Thyroid gland (tissue), 4 donors: ENCODE measurements at places on chromosomes 11 and 22. TPM values are rescaled to one million over a fixed set of nuclear protein-coding genes. Genes with fewer than 3 reads are reported as not detected.

The C22orf42 gene
- total RNA-seq, result not detected

The OR56A1 gene
- total RNA-seq, result not detected

The C11orf87 gene
- total RNA-seq, result not detected

DNA sequence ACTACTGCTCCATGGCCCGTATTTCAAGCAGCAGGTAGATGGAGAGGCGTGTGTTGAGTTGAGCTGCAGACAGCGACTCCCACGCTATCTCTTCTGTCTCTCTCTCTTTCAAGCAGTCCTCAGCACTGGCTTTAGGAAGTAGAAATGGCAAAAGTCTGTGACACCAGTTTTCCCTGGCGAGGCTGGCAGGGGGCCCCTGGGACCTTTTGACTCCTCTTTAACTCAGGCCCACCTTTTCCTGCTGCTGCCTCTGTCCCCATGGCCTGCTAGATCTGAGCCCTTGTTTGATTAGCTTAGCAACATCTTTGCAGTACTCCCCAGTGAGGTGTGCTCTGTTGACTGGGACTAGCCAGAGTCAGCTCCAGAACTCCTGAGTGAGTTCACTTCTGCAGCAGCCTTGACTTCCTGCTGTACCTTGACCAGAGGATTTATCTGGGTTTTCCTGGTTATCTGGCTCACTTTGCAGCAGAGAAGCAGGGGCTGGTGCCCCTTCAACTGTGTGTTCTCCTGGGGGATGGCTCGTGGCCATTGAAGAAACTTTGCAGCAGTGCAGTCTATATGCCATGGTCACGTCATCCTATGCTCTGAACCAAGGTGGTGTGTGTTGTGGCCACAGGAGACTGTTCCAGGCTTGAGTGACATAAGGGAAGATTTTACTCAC, 183.9 kb downstream of the DBX1 start:
- H3K27ac ChIP-seq, result no peak overlapping the region
- no peak overlapping the region for H3K4me3 ChIP-seq
- H3K4me1 ChIP-seq, result peaks cover 31% of the 10 kb centered on the region
- no peak for DNase-seq
- H3K36me3 ChIP-seq, result no peaks in the 10 kb centered on the region
- H3K27me3 ChIP-seq, result no peaks in the 10 kb centered on the region

DNA sequence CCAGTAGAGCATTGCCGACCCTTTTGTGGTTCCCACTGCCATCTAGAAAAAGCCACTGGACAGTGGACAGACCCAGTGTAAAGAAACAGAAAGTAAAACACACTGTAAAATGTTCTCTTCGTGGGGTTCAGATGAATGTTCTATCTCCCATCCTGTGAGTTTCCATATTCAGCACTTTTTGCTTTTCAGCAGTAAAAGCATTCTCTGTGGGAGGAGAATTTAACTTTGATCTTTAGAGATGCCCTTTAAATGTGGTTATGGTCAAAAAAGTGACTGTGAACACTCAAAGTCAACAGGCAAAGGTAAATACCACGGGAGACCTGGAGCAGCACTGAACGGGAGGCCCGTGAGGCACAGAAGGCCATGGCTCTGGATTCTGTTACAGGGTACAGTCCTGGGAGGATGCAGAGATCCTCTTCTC, 53.9 kb downstream of the FLI1 start:
- no peaks in the 10 kb centered on the region for H3K4me1 ChIP-seq
- no peaks in the 10 kb centered on the region for H3K27me3 ChIP-seq
- no peak overlapping the region for H3K4me3 ChIP-seq
- no peaks in the 10 kb centered on the region for H3K36me3 ChIP-seq
- H3K27ac ChIP-seq, result no peak overlapping the region
- DNase-seq, result no peak

DNA sequence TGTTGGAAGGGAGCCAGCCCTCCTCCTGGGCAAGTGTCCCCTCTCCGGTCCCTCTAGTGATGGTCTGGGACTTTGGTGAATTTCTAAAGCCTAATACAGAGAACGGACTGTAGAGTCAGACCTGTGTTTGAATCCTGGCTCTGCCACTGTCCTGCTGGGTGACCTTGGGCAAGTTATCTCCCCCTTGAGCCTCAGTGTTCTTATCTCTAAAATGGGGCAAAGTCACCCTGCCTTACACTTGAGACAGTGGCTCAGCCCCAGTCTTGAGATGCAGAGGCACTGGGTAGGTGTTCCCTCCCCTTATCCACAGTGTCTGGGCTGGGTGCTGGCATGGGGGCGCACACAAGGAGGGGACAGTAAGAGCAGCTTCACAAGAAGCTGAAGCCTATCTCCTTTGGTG, 20.9 kb downstream of the DGAT2 start:
- no peak overlapping the region for H3K27ac ChIP-seq
- no peak for DNase-seq
- H3K27me3 ChIP-seq, result no peaks in the 10 kb centered on the region
- H3K4me1 ChIP-seq, result no peaks in the 10 kb centered on the region
- H3K4me3 ChIP-seq, result no peak overlapping the region
- no peaks in the 10 kb centered on the region for H3K36me3 ChIP-seq

DNA sequence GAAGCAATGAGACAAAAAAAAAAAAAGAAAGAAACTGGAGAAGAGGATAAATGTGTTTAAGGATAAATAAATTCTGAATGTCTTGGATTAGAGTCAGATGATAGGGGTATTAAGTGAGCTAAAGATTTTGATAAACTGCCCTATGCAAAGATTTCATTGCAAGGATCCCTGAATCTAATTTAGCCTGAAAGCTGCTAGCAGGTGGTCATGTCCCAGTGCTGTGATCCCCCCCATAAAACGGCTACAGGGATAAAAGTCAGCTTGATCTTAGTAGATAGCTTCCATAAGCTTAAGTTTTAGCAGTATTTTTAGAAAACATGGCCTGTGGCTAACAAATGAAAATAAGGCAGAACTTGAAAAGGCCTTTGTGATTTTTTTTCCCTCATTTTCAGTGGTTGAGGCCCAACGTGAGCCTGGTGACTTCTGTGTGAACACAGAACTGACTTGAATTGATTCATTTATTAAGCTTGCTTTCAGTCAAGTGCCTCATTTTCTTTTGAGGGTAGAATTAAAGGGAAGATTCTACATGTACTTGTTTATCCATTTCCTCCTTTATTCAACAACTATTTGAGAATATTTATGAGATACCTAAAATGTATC, 44.5 kb downstream of the CD44 start:
- peaks cover 6% of the 10 kb centered on the region for H3K36me3 ChIP-seq
- no peak overlapping the region for H3K27ac ChIP-seq
- H3K4me1 ChIP-seq, result peaks cover 10% of the 10 kb centered on the region
- H3K27me3 ChIP-seq, result no peaks in the 10 kb centered on the region
- no peak for DNase-seq

- DNase-seq, result no peak
- no peak overlapping the region for H3K4me3 ChIP-seq
- H3K36me3 ChIP-seq, result no peaks in the 10 kb centered on the region
Observed at GRCh38 chr11:129974237-129974636, 28.4 kb downstream of the PRDM10 start.

GRCh38 chr11:110478410-110478809, 48.7 kb downstream of the FDX1 start:
- H3K27me3 ChIP-seq, result no peaks in the 10 kb centered on the region
- H3K36me3 ChIP-seq, result no peaks in the 10 kb centered on the region
- H3K27ac ChIP-seq, result no peak overlapping the region
- peak; percentile 7 for DNase-seq
- no peaks in the 10 kb centered on the region for H3K4me1 ChIP-seq

DNA sequence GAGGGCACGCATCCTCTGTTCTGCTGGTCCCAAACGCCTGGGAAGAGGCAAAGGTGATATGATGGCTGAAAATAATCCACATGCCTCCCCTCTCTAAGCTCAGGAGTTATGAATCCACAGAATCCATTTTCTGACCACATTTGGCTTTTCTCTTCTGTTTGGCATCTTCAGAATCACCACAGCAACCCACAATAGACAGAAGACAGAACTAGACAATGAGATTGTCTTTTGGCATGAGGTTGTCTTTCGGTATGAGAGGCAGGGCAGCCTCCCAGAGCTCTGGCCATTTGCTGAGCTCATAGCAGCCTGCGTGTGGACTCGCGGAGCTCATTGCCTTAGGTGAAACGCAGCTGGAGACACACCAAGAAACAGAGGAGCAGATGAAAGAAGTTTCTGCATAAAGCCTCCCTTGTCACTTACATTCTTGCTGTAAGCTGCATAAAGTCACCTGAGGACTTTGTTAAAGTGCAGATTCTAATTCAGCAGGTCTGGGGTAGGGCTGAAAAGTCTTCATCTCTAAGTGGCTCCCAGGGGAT, 868.0 kb downstream of the NTM start:
- no peaks in the 10 kb centered on the region for H3K4me1 ChIP-seq
- no peaks in the 10 kb centered on the region for H3K27me3 ChIP-seq
- no peak overlapping the region for H3K4me3 ChIP-seq
- H3K36me3 ChIP-seq, result no peaks in the 10 kb centered on the region
- no peak for DNase-seq

DNA sequence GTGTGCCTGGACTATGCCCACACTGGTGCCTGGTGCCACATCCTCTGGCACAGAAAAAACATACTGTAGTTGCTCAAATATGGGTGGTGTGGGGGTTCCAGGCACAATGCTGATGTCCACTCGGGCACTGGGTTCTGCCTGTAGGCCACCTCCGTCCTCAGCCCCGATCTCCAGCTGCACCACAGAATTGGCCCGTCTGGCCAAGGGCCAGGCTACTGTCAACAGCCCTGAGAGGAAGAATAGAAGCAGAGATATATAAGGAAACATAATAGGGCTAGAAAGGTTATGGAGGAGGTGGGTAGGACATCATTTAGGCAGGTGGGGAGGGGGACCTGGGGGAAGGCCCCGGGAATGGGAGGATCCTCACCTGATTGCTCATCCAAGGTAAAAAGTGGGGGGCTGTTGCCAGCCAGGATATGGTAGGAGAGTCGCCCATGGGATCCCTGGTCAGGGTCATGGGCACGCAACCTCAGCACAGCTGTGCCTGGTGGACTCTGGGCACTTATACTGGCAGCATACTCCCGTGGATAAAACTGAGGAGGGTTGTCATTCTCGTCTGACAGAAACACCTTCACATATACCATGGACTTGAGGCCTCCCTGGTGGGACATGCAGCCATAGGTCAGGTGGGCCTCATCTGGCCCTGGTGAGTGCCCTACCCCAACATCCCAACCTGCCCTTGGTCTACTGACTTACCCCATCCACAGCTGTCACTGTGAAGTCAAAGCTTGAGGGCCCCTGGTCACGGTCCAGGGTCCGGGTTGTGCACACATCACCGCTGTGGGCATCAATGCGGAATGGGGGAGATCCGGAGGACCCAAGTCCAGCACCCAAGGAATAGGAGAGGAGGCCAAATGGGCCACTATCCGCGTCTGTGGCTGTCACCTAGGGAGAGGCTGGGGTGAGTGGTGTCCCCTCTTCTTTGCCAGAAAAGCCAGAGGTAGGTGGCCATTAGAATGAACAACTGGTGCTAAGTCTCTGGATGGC, 14.5 kb upstream of the TPP1 start:
- no peak for DNase-seq
- no peaks in the 10 kb centered on the region for H3K36me3 ChIP-seq
- peaks cover 41% of the 10 kb centered on the region for H3K4me1 ChIP-seq
- no peaks in the 10 kb centered on the region for H3K27me3 ChIP-seq
- H3K4me3 ChIP-seq, result no peak overlapping the region

GRCh38 chr22:40651057-40651456, 14.5 kb upstream of the MRTFA start:
- H3K4me3 ChIP-seq, result no peak overlapping the region
- no peak for DNase-seq
- no peaks in the 10 kb centered on the region for H3K27me3 ChIP-seq
- no peaks in the 10 kb centered on the region for H3K36me3 ChIP-seq
- peaks cover 17% of the 10 kb centered on the region for H3K4me1 ChIP-seq
- peak overlapping the region; percentile 89 for H3K27ac ChIP-seq

- peaks cover 65% of the 10 kb centered on the region for H3K4me1 ChIP-seq
- H3K4me3 ChIP-seq, result no peak overlapping the region
- no peak for DNase-seq
Observed at GRCh38 chr22:31250740-31251600, 38.9 kb downstream of the LIMK2 start.

GRCh38 chr11:59859673-59860072, 6.6 kb downstream of the TCN1 start:
- no peak overlapping the region for H3K27ac ChIP-seq
- no peaks in the 10 kb centered on the region for H3K27me3 ChIP-seq

DNA sequence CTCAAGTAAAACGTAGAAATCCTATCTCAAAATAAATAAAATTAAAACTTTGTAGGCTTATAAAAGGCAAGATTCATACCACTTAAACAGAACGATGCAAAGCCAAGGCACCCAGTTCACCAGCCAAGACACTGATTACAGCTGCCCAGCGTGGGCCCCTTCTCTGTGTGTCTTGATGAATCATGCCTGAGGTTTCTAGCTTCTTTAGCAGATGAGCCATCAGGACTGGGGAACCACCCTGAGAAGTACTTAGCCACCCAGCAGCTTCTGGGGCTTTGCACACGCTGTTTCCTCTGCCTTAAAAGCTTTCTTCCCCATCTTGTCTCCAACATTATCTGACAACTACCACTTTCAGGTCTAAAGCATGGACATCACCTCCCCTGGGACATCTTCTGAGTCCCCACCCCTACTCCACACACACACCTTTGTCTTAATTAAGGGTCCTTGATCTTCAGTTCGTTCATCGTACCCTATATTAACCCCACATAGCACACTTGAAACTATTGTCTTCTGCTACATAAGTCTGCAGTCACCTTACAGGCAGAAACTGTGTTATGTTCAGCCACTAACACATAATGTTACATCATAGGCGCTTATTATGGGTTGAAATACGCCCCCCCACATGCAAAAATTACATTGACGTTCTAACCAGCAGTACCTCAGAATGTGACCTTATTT, 8.7 kb upstream of the LAYN start:
- no peaks in the 10 kb centered on the region for H3K4me1 ChIP-seq
- no peak for DNase-seq
- H3K27me3 ChIP-seq, result no peaks in the 10 kb centered on the region
- no peaks in the 10 kb centered on the region for H3K36me3 ChIP-seq
- no peak overlapping the region for H3K27ac ChIP-seq

GRCh38 chr11:100445231-100445735, 241.8 kb upstream of the ARHGAP42 start:
- no peaks in the 10 kb centered on the region for H3K36me3 ChIP-seq
- DNase-seq, result peak; percentile 62
- H3K27ac ChIP-seq, result peak overlapping the region; percentile 77
- peaks cover 10% of the 10 kb centered on the region for H3K4me1 ChIP-seq

- no peaks in the 10 kb centered on the region for H3K4me1 ChIP-seq
- no peaks in the 10 kb centered on the region for H3K36me3 ChIP-seq
- no peak overlapping the region for H3K4me3 ChIP-seq
- no peaks in the 10 kb centered on the region for H3K27me3 ChIP-seq
Observed at GRCh38 chr11:97754976-97755375, 1265.8 kb upstream of the CNTN5 start.

GRCh38 chr11:65338676-65339075, 5.0 kb downstream of the DPF2 start:
- no peak overlapping the region for H3K4me3 ChIP-seq
- no peak for DNase-seq
- no peak overlapping the region for H3K27ac ChIP-seq
- H3K27me3 ChIP-seq, result no peaks in the 10 kb centered on the region
- peaks cover 35% of the 10 kb centered on the region for H3K36me3 ChIP-seq
- peaks cover 11% of the 10 kb centered on the region for H3K4me1 ChIP-seq
